ENCODE measurements at places on chromosomes 12 and 14.

GRCh38 chr12:26701604-26702215 is 131.3 kb downstream of the ITPR2 start:
- DNase-seq: no peak

GRCh38 chr12:98244136-98244535 is 271.3 kb upstream of the TMPO start:
- DNase-seq: no peak

DNA sequence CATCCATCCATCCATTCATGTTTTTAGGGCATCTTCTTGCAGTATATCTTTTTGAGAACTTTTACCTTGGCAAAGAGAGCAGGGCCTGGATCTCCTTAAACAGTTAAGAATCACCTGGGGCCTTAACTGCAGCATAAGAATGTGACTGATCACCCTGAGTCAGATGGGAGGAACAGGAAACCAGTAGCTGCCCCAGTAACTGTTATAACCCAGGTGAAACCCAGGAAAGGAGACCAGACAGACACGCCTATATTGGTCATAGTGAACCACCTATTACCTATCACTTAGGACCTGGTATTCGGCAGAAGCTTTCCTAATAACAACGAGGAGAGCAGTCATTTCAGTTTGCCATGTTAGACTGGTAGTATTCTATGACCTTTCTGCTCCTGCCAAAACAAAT is 43.4 kb upstream of the NR2C1 start:
- no peak for DNase-seq

DNA sequence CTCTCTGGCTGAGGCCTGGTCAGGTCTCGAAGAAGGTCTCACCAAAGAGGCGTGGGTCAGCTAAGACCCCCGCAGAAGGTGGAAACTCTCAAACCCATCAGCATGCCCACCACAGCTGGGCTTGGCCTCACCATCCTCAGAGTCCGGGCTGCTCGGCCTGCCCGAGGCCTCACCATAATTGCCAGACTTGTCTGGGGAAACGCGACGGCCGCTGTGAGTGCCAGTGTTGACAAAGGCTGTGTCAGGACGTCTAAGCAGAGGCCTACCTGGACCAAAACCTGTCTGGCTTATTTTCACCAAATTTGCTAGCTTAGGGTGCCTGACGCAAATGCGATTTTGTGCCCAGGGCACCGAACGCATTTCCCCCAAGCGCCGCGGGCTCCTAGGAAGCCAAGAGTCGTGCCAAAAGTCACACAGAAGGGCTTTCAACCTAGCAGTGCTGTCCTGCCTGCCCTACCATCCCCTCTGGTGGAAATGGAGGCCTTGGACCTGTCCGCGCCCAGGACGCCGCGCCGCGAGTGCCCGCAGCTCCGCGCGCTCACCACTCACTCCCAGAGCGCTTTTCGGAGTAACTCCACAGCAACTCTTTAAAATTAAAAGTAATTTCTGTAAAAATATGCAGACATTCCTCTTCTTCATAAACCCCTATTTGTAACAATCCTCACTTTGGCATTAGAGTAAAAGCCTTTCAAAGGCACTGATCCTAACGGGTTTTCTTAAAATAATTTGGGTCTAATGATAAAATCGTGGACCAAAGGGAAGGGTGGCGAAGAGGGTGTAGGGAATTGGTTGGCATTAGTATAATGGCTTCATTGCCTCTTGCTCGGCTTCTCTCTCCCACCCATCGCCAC is 1.2 kb upstream of the ALX1 start:
- DNase-seq: no peak

DNA sequence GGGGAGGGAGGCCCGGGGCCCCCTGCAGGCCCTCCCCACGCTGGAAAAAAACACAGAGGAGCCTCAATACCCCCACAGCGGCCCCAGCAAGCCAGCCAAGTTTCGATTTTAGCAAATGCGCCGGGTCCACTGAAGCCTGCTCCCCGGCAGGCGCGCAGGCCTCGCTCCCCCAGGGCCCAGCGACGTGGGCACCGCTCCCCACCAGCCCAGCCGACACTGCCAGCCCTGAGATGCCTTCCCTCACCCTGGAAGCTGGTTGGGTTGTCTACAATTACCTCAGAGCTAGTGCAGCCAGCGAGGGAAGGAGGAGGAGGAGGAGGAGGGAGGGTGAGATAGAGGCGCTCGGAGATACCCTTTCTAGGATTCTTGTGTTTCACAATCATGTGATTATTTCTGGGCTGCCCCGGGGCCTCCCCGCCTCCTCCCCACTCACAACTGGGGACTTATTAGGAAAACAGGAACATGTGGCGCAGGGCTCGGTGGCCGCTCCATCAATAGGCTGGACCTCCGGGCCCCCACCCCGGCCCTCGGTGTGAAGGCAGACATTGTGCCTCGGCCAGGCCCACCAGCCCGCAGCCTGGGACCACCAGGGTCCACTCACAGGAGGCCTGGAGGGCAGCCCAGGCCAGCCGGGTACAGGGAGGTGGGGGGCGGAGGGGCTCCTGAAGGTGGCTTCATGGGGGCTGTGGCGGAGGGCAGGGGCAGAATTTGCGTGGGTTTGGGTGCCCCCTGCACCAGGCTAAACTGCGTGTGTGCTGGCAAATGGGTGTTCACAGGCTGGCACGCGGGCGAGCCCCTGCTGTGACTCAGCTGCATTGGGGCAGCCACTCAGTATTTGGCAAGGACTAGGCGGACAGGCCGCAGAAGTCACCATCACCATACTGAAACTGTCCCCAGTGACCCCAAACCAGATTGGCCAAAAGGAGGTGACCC is 109.9 kb downstream of the NCOR2 start:
- DNase-seq: peak; percentile 22

DNA sequence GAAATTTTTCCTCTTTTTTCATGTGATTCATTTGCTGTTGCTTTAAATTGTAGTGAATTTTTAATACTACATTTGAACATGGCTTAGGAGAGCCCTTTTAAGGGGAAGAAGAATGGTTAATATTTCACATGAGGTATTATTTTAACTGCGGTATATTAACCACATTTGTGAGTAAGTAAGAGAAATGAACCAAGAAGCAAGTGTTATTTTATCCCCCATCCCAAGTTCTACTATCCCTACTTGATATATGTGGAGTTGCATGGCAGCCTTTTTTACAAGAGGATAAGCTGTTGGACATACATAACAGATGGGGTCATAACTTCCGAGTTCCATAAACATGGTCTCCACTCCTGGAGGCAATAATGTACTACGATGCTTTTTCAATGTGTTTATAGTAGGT is 623.3 kb downstream of the LRFN5 start:
- DNase-seq: no peak

GRCh38 chr12:1924996-1925683 is 6.7 kb upstream of the CACNA2D4 start:
- no peak for DNase-seq

- DNase-seq: no peak
Measured at GRCh38 chr12:7351177-7351576, 47.3 kb downstream of the ACSM4 start.

GRCh38 chr12:97063292-97063935 is 156.4 kb downstream of the NEDD1 start:
- no peak for DNase-seq

- DNase-seq: no peak
Measured at GRCh38 chr14:89252887-89253532, 164.0 kb downstream of the FOXN3 start.

GRCh38 chr12:98870504-98870903 is 225.4 kb downstream of the APAF1 start:
- DNase-seq: no peak

- no peak for DNase-seq
Measured at GRCh38 chr12:71436696-71437095, 2.9 kb upstream of the LGR5 start.
